ENCODE measurements at places on chromosomes 16 and 17.

DNA sequence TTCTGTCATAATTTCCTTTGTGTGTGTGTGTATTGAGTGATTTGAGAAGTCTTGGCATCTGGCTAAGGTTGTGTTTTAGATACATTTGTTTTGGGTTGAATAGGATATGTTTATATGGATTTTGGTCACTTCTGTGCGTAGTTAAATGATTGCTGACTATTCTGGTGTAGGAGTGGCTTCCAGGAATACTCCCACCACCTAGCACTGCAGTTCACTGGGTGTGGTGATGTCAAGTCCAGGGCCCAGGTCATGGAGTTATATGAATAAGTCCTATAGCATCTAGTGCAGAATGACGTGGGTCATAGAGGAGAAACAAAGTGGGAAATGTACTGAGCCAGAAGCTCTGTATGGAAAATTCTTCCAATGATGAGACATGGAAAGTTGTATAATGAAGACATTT, 465.4 kb upstream of the CCL2 start:
- DNase-seq: no peak
- no peak overlapping the region for H3K27ac ChIP-seq
- no peaks in the 10 kb centered on the region for H3K4me1 ChIP-seq
- H3K36me3 ChIP-seq: no peaks in the 10 kb centered on the region
- H3K27me3 ChIP-seq: no peaks in the 10 kb centered on the region
- no peak overlapping the region for H3K4me3 ChIP-seq

GRCh38 chr17:78506454-78507309, 70.5 kb downstream of the DNAH17 start:
- no peak for DNase-seq
- H3K4me1 ChIP-seq: no peaks in the 10 kb centered on the region
- H3K4me3 ChIP-seq: no peak overlapping the region
- H3K27ac ChIP-seq: no peak overlapping the region

DNA sequence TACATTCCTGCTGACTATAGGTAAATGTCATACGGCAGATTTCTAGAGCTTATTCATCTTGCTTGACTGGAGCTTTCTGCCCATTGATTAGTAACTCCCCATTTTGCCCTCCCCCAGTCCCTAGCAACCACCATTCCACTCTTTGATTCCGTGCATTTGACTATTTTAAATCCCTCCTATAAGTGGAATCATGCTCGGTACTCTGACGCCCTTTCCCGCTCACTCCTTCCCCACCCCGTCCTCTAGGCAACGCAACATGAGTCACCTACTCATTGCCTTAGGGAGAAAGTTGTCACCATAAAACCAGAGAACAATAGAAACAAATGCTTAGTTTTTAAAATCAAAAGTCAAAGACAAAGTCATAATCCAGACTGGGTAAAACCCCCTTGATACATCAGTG, 45.5 kb upstream of the RBBP6 start:
- H3K4me1 ChIP-seq: no peaks in the 10 kb centered on the region
- no peaks in the 10 kb centered on the region for H3K27me3 ChIP-seq
- H3K4me3 ChIP-seq: no peak overlapping the region
- H3K36me3 ChIP-seq: no peaks in the 10 kb centered on the region
- H3K27ac ChIP-seq: no peak overlapping the region

- no peak overlapping the region for H3K4me3 ChIP-seq
- no peak for DNase-seq
- H3K36me3 ChIP-seq: peaks cover 12% of the 10 kb centered on the region
- H3K4me1 ChIP-seq: 0 out of 2 replicates have a peak, but pooled peaks cover 2% of the 10 kb centered on the region
Measured at GRCh38 chr16:1468426-1468810, 6.4 kb downstream of the CLCN7 start.

DNA sequence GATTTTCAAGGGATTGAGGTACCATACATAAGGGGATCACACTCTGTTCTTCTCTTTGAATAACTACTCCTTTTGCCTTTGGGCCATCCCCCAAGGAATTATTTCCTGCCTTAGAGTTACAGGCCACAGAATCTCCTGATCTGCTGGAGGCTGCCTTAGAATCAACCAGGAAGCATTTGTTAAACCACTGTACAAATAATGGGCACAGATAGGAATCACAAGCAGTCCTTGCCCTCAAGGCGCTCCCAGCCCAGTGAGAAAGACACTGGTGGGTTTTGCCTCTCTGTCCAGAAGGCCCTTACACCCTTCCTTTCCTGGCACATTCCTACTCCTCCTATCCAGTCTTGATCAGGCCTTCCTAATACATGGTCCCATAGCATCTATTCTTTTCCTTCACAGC, 45.9 kb downstream of the MRTFB start:
- no peak for DNase-seq
- H3K4me1 ChIP-seq: no peaks in the 10 kb centered on the region
- no peak overlapping the region for H3K27ac ChIP-seq
- H3K27me3 ChIP-seq: no peaks in the 10 kb centered on the region
- no peak overlapping the region for H3K4me3 ChIP-seq

DNA sequence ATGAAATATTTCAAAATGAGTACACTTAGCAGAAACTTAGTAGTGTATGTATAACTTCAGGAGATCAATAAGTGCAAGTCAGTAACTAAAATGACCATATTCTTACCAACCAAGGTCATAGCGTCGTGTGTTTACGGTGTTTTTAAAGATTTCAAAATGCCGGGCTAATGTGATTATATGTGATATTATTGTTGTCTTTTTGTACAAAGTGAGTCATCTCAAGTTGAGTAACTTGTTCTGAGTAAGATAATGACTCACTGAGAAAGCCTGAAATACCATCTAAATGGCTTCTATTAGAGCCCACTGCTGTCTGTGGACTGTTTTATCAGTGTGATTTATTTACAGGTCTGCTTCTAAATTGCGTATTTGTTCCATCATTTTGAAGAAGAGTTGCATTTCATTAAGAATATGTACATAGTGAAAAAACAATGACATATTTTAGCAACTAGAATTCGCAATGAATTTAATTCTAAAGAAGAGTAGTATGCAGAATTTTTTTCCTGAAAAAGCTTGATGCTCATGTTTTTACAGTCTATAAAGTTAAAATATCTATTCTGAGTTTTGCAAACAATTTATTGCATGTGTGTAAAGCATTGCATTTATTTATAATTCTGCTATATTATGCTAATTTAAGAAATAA, 12.7 kb downstream of the KRT12 start:
- H3K4me3 ChIP-seq: no peak overlapping the region
- H3K36me3 ChIP-seq: no peaks in the 10 kb centered on the region
- H3K27ac ChIP-seq: no peak overlapping the region
- DNase-seq: peak; percentile 93
- no peaks in the 10 kb centered on the region for H3K27me3 ChIP-seq

DNA sequence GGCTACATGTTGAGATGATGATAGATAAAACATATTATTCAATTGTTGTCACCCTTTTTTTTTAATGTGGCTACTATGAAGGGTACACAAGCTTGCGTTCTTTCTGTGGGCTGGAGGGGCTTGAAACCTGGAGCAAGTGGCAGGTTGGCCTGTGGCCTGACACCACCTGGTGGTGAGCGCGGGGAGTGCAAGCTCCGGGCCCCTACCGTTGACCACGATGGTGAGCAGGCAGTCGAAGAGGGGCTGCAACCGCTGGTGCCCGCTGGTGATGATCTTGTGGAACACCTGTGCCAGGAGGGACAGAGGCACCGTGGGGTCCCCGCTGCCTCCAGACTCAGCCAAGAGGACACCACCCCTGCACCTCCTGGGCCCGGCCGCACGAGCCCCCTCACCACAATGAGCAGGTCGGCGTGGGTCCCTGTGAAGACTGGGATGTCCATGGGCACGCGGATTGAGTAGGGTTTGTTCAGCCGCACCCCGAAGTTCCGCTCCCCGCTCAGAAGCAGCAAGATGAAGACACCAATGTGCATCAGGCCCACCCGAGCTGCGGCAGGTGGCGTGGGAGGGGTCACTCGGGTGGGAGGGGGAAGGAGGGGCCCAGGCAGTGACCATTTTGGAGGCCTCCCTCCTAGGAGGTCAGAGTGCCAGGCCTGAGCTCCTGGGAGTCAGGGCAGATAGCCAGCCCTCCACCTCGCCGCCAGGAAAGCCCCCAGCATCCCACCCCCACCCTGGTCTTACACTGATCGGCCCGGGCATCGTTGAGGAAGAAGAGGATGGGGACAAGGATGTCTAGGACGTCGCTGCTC, 14.4 kb downstream of the HID1 start:
- H3K36me3 ChIP-seq: no peaks in the 10 kb centered on the region
- H3K27ac ChIP-seq: no peak overlapping the region
- no peak overlapping the region for H3K4me3 ChIP-seq
- DNase-seq: peak; percentile 28
- peaks cover 20% of the 10 kb centered on the region for H3K27me3 ChIP-seq

DNA sequence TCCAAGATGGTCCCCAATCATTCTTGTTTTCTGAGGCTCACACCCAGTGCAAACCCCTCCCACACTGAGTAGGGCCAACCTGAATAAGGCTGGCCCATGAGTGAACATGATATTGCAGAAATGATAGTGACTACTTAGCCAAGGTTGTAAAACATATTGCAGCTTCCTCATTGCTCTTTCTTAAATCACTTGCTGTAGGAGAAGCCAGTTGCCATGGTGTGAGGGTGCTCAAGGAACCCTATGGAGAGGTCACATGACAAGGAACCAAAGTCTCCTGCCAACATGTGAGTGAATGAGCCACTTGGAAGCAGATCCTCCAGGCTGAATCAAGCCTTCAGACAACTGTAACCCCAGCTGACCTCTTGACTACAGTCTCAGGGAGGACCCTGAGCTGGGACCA, 191.4 kb downstream of the RGS9 start:
- H3K36me3 ChIP-seq: no peaks in the 10 kb centered on the region
- H3K27me3 ChIP-seq: peaks cover 10% of the 10 kb centered on the region
- DNase-seq: no peak
- no peak overlapping the region for H3K4me3 ChIP-seq
- H3K27ac ChIP-seq: no peak overlapping the region
- H3K4me1 ChIP-seq: no peaks in the 10 kb centered on the region

GRCh38 chr16:68535331-68535730, 3.8 kb upstream of the ZFP90 start:
- H3K4me1 ChIP-seq: peaks cover 3% of the 10 kb centered on the region
- H3K36me3 ChIP-seq: no peaks in the 10 kb centered on the region
- H3K27me3 ChIP-seq: no peaks in the 10 kb centered on the region
- no peak overlapping the region for H3K4me3 ChIP-seq
- H3K27ac ChIP-seq: no peak overlapping the region
- no peak for DNase-seq

- no peak for DNase-seq
- peaks cover 40% of the 10 kb centered on the region for H3K4me1 ChIP-seq
- no peaks in the 10 kb centered on the region for H3K36me3 ChIP-seq
- no peaks in the 10 kb centered on the region for H3K27me3 ChIP-seq
- H3K27ac ChIP-seq: peak overlapping the region; percentile 89
Measured at GRCh38 chr17:40483679-40484078, 17.7 kb downstream of the TNS4 start.

DNA sequence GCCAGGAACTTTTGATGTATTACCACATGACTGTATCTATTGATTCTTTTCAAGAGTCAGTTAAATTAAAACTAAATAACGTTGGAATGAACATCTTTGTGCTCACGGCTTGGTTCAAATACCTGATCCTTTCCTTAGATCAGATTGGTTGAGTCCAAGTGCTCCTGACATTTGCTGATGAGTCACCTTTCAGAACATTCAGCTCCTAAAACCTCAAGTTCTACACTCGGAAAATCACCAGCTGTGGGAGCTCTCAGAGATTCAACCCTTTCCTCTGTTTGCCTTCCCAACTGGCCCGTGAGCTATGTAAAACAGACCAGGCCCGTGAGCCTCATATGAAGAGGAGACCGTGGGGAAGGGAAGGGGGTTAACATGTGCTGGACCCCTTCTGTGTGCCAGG, 68.1 kb downstream of the RTN4RL1 start:
- H3K4me3 ChIP-seq: no peak overlapping the region
- H3K27me3 ChIP-seq: peaks cover 6% of the 10 kb centered on the region
- DNase-seq: peak; percentile 39
- no peak overlapping the region for H3K27ac ChIP-seq
- no peaks in the 10 kb centered on the region for H3K36me3 ChIP-seq
- peaks cover 4% of the 10 kb centered on the region for H3K4me1 ChIP-seq

DNA sequence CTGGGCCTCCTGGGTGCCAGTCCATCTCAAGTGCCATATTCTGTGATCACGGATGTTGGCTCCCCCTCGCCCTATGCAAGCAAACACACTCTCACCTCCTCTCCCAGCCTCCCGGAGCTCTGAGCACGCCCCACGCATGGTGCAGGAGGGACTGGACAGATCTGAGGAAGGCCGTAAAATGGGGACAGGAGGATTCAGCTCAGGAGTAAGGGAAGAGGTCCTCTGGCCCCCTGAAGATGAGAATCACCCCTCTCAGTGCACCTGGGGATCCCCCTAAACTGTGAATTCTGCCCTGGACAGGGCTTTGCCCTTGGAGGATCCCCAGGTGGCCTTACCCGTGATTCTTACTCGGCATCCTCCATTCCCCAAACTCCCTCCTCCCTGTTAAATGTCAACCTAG, 15.6 kb downstream of the TMEM186 start:
- H3K4me1 ChIP-seq: no peaks in the 10 kb centered on the region
- H3K36me3 ChIP-seq: no peaks in the 10 kb centered on the region
- DNase-seq: no peak
- H3K27me3 ChIP-seq: peaks cover 1% of the 10 kb centered on the region

GRCh38 chr16:73793260-73793659, 503.4 kb upstream of the PSMD7 start:
- no peaks in the 10 kb centered on the region for H3K4me1 ChIP-seq
- no peak overlapping the region for H3K27ac ChIP-seq
- H3K36me3 ChIP-seq: no peaks in the 10 kb centered on the region
- H3K27me3 ChIP-seq: no peaks in the 10 kb centered on the region
- no peak for DNase-seq
- no peak overlapping the region for H3K4me3 ChIP-seq

GRCh38 chr16:57947261-57947660, 23.7 kb downstream of the CNGB1 start:
- H3K4me3 ChIP-seq: no peak overlapping the region
- H3K27me3 ChIP-seq: peaks cover 35% of the 10 kb centered on the region
- no peak for DNase-seq
- no peaks in the 10 kb centered on the region for H3K36me3 ChIP-seq
- H3K27ac ChIP-seq: no peak overlapping the region

DNA sequence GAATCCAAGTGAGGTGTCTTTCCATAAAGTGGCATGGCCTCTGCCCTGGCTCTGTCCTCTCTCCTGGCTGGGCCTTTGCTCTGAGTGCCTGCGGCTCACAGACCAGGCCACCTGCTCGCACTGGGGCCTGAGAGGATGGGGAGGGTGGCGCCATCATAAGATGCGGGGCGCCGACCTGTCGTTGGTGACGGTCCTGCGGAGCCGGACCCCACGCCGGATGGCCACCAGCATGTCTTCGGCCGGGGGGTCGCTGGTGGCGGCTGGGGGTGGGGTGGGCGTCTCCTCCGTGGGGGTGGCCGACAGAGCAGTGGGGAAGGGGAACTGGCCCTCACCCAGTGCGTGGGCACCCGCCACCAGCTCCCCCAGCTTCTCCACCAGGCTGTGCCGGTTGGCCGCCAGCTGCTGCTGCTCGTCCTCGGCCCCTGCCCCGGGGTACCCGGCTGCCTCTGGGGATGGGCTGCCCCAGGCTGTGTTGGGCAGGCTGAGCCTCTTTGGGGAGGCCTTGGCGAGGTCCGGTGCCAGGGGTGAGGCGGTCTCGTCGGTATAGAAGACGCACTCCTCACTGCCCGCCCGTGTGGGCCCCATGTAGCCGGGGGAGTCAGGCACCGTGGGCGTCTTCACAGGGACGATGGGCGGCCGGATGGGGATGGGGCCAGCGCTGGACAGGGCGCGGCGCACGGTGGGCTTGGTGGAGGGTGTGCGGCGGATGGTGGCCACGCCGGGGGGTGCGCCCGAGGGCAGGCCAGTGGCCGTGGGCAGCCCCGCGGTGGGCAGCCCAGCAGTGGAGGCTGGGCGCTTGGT, 17.4 kb downstream of the IL34 start:
- DNase-seq: no peak
- H3K36me3 ChIP-seq: peaks cover 58% of the 10 kb centered on the region
- H3K27me3 ChIP-seq: no peaks in the 10 kb centered on the region
- peaks cover 3% of the 10 kb centered on the region for H3K4me1 ChIP-seq
- H3K4me3 ChIP-seq: no peak overlapping the region

- no peaks in the 10 kb centered on the region for H3K36me3 ChIP-seq
- no peaks in the 10 kb centered on the region for H3K4me1 ChIP-seq
- no peak within 1 kb of the TSS for H3K4me3 ChIP-seq
Measured at GRCh38 chr17:36001110-36001771, at the start of gene CCL15. Gene CCL15, minus strand, starts transcription at chr17:36001553. Its CDS starts 61 bp downstream, at chr17:36001492.
